ENCODE measurements at places on chromosomes 6 and 20.

GRCh38 chr6:80226151-80226550 is 119.7 kb downstream of the BCKDHB start:
- no peak for DNase-seq

DNA sequence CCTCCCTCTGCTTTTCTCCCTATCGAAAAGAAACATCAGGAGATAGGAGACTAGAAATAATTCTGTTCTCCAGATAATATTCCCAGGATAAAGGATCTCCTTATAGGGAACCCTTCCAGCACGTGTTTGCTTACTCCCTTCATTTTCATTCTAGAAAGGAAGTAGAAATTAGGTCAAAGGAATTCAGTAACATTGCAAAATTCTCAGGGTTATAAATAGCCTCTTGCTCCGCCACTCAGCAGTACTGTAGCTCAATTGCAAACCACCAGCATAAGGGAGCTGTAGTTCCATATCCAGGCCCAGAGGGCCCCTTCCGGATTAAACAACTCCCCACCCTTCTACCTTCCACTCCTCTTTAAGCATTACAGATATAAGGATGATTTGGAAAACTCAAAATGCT is 6.2 kb downstream of the ELMO2 start:
- DNase-seq: no peak

DNA sequence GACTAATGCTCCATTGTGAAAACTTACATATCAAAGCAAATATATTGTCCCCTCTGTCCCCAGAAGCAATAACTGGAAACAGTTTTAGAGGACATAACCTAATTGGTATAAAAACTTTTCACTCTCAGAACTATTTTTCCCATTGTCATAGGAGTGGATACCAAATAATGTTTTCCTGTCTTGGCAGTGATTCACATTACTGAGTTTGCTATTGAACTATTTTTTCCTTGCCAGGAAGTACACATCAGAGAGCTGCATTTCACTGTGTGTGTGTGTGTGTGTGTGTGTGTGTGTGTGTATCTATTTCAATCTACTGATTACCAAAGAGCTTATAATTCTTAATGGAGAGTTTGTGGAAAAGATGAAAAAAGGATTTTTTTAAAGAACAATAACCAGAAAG is 45.4 kb downstream of the AKAP12 start:
- DNase-seq: no peak

GRCh38 chr6:147154454-147154853 is 49.8 kb upstream of the STXBP5 start:
- DNase-seq: no peak

- DNase-seq: no peak
These were observed 55.5 kb downstream of the FOXC1 start for GRCh38 chr6:1665214-1665613.

All from neural crest cell (in vitro differentiated cells).